ENCODE measurements at places on chromosomes 12 and 14.
A peak's percentile ranks its signal among the peaks of the same experiment; 100 is the strongest.

- DNase-seq: peak; percentile 43
Measured at GRCh38 chr14:36656687-36657398, 4.8 kb upstream of the PAX9 start.

- DNase-seq: no peak
Measured at GRCh38 chr14:54529811-54530210, 20.1 kb downstream of the CGRRF1 start.

- no peak for DNase-seq
Measured at GRCh38 chr12:14086838-14087237, 105.4 kb upstream of the GRIN2B start.

DNA sequence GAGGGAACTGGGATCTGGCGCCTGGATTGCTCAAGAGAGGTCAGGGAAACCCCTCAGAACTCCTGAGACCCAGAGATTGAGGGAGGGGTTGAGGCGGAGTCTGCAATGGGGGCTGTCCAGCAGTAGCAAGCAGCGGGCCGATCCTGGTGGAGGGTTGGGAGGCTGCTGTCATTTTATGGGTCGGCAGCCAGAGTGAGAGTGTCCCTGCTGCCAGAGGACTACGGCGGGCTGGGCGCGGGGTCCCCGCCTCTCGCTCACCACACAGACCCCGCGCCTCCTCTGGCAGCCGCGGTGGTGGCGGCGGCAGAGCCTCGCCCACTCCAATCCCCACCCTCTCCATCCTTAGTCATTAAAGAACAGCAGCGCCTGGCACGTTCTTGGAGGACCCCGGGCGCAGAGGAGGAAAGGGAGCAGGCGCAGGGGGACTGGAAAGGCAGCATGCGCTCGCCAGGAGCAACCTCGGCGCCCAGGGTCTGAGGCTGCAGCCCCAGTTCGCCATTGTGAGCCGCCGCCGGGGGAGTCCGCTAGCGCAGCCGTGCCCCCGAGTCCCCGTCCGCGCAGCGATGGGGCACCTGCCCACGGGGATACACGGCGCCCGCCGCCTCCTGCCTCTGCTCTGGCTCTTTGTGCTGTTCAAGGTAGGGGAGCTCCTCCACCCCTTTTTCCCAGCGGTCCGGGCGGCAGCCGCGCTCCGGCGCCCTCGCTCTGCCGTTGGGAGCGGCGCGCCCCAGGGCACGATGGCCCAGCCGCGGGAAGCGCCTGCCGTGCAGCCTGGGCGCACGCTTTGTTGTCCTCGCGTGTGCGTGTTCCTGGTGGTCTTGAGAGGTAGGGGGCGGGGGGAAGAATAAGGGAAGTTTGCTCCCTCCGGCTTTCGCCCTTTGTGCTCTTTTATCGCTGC lies at the start of gene PTPRO:
PTPRO (plus strand) TSS at position 345 of the 898 bp plus-strand sequence.
- DNase-seq: peak; percentile 17

DNA sequence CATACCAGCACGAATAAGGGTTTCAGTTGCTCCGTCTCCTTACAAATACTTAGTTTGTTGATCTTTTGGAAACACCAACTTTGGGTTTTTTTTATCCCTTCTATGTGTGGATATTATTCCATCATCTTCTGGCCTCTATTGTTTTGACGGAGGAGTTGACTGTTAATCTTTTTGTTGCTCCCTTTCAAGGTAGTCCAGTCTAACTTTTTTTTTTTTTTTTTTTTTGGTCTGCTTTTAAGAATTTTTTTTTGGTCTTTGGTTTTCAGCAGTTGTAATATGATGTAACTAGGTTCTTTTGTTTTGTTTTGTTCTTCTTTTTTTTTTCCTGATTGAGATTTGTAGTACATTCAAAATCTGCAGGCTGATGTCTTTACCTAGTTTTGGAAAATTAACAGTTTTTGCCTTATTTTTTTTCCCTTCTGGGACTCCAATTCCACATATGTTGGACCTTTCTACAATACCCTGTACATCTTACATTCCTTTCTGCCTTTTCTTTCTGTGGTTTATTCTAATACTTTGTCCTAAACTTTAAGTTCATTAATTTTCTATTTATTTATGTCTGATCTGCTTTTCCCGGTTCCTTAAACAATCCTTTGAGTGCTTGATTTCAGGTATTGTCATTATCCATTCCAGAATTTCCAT lies 54.9 kb downstream of the DNAH10 start:
- DNase-seq: no peak

- no peak for DNase-seq
Measured at GRCh38 chr14:100644784-100645183, 57.6 kb upstream of the BEGAIN start.

DNA sequence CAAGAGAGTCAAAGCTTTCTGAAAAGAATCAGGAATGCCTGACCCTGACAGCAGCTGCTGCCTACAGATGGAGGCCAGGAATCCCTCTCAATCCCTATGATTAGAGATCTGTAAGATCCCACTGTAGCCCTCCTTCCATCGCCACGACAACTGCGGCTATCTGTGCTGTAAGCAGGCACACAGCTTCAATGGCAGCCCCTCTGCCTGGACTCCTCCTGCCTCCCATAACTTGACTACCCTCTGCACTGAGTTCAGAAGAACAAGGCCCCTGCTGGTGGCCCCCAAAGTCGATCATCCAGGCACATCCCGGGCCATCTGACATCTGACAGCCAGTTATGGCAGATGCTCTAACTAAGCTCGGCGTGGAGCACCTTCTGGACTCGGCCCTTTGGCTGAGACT lies 2.9 kb downstream of the CLMN start:
- DNase-seq: peak; percentile 80

DNA sequence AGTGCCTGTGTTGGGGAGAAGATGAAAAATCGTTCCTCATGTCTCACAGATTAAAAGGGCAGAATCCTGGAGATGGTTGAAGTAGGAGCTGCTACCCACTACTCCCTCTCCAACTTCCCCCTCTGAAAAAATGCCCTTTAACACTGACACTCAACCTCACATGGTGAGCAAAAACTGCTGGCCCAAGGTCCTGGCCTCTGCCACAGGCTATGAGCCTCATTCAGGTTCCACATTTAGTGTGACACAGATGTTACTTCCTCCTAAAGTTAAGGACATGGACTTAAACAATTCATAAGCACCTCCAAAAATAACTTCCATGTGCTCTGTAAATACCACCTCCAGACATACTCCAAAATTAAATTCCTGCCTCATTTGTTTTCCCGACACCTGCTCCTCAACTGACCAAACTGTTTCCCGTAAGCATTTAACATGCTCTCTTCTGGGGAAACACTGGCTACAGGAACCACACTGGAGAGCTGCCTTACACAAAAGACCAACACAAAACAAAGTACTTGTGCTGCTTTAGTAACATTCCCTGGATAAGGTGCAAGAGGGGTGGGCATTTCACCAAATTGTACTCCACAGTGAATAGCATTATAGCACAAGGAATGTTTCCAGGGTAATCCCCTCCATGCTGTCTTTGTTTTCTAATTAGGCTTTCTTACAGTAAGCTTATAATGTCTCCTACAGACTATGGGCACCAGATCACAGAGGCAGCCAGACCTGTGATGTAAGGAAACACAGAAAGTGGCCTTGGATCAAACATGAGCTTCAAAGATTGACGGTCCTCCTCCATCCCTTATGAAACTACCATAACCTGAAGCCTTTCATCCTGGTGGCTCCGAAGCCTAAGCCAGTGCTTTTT lies 57.0 kb downstream of the PHLDA1 start:
- peak; percentile 46 for DNase-seq

GRCh38 chr12:83630526-83630925 lies 943.8 kb downstream of the TMTC2 start:
- no peak for DNase-seq

GRCh38 chr14:45003924-45004323 lies 41.9 kb downstream of the TOGARAM1 start:
- DNase-seq: no peak

GRCh38 chr12:101616027-101616494 lies 21.3 kb downstream of the MYBPC1 start:
- no peak for DNase-seq

DNA sequence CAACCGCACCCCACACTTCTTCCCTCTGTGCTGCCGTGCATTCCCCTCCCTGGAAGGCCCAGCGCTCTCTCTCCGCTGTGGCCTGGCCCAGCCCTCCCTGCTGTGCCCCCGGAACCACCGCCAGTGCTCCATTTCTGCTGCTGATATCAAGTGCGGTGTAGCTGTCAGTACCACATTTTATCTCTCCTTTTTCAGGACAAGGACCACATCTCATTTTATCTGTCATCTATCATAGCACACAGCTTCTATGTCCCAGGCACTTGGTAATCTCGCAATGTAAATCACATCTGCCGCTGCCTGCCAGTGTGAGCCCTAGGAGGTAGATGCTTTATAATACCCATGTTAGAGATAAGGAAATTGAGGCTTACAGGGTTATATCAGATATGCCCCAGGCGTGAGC lies 18.3 kb downstream of the IL31 start:
- no peak for DNase-seq

DNA sequence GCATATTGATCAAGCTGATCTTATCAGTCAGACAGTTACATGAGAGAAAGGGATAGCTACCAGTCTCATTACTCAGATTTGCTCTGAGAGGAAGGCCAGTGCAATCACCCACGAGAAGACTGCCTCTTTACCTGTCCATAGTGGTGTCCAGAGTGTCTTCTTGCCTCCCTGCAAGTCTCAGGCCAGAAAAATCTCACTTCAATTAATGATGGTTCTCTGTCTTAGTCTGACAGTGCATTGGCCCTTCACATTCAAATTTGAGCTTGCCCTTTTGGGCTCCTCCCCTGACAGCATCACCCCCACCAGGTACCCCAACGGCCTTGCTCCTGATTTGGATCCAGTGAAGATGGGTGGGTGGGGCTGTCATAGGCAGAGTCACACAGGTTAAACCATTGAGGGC lies at the start of gene AICDA:
AICDA (minus strand) TSS at position 231 of the 400 bp plus-strand sequence; CDS start at position 139, 92 bp downstream.
- no peak for DNase-seq

GRCh38 chr12:12622418-12622817 lies 10.7 kb downstream of the CREBL2 start:
- no peak for DNase-seq

DNA sequence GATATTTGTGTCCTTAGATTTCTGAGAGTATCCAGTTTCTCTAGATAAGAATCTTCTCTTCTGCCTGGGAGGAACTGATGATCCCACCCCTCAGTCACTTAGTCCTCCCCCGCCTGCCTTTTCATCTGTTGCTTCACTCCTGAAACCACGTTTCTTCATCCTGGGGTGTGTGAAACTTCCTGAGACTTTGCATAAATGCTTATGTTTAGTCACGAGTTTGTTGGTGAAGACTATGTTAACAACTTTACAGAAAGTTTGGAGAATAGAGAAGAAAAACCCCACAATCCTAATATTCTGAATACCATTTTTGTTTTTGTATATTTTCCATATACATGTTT lies 33.2 kb downstream of the MARK3 start:
- DNase-seq: no peak

DNA sequence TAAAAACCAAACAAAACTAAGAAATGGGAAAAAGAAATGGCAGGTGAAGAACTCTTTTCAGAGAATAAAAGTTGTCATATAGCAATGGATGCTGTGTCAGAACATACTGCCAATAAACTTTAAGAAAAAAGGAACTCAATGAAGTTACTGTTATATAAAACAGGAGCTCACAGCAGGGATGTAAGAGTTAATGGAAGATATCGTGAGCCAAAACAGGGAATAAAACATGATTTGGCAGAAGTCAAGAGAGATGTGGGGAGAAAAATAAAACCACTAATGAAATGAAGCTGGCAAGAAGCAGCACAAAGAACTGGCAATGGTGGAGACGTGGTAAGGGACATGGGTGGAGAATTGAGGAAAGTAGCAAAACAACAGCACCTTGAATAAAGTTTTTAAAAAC lies 61.0 kb downstream of the TAOK3 start:
- no peak for DNase-seq

- DNase-seq: no peak
Measured at GRCh38 chr14:21201732-21202462, 46.0 kb upstream of the OR5AU1 start.

DNA sequence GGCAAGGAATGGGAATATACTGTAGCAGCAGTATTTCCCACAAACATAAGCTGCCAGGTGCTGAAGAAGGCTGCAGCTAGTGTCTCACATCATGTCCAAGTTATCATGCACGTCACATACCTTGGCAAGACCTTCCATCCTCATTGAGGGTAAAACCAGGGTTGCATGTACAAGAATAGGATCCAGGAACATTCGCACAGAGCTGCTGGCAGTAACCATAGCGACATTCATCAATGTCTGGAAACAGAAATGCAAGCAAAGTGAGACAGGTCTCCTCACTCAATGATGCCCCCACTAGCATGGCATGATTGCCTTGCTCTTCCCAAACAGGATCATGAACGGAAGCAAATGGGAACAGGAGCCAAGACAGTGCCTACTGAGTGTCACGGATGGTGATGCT lies 23.8 kb upstream of the TC2N start:
- DNase-seq: peak; percentile 28

DNA sequence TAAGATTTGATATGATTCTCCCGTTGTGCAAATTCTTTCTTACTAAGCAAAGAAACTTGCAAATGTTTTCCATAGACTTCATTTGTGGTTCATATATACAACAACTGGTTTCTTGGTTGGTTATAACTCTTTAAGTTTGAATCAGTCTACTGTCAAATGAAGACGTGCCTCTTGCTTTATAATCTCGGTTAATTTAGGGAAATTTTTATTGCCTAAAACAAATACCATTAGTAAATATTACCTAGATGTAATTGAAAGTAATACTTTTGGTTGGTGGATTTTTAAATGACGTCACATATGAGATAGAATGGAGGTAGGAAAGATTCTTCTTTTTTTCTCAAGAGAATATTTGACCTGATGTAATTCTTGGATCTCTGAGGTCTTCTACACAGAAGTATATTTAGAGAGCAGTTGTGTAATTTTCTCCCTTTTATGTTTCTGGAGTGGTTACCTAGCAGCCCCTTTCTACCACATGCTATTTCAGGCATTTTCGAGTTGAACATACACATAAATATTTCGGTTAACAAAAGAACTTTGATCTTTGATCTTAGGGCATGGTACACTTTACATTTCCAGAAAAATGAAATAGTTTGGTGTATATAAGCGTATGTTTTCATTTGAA lies 1.7 kb downstream of the ATF7IP start:
- peak; percentile 67 for DNase-seq

GRCh38 chr14:54117396-54117795 lies 160.8 kb upstream of the BMP4 start:
- no peak for DNase-seq

- DNase-seq: peak; percentile 64
Measured at GRCh38 chr14:49173765-49174373, 412.3 kb downstream of the RPS29 start.

- no peak for DNase-seq
Measured at GRCh38 chr12:75488553-75488952, 8.0 kb downstream of the GLIPR1 start.

Data from tongue (tissue), 3 donors.